ENCODE measurements at places on chromosomes 11 and 22. TPM values are rescaled to one million over a fixed set of nuclear protein-coding genes. Genes with fewer than 3 reads are reported as not detected.

MMP1 gene
- polyA plus RNA-seq: 349 TPM

FAM118B gene
- 24.5 TPM for polyA plus RNA-seq

GLYAT gene
- not detected for polyA plus RNA-seq

SF1 gene
- 40.3 TPM for polyA plus RNA-seq

KIRREL3 gene
- 13.1 TPM for polyA plus RNA-seq

C22orf15 gene
- 4.0 TPM for polyA plus RNA-seq

BUD13 gene
- polyA plus RNA-seq: 11.7 TPM

MS4A15 gene
- not detected for polyA plus RNA-seq

ROBO4 gene
- 0.26 TPM for polyA plus RNA-seq

GNAZ gene
- polyA plus RNA-seq: 12.6 TPM

NPAS4 gene
- polyA plus RNA-seq: 0.72 TPM

POU2AF2 gene
- not detected for polyA plus RNA-seq

HBG2 gene
- not detected for polyA plus RNA-seq

RAG2 gene
- not detected for polyA plus RNA-seq

GPHA2 gene
- polyA plus RNA-seq: not detected

PANX3 gene
- not detected for polyA plus RNA-seq

PLEKHB1 gene
- 0.29 TPM for polyA plus RNA-seq

KLHL35 gene
- 1.7 TPM for polyA plus RNA-seq

CD6 gene
- not detected for polyA plus RNA-seq

TCN2 gene
- 15.8 TPM for polyA plus RNA-seq

CD248 gene
- 83.0 TPM for polyA plus RNA-seq

FLRT1 gene
- polyA plus RNA-seq: 0.42 TPM

Data from BJ (cell line).